NCI-H345 (cell line): ENCODE measurements at places on chromosomes 13 and 19.

DNA sequence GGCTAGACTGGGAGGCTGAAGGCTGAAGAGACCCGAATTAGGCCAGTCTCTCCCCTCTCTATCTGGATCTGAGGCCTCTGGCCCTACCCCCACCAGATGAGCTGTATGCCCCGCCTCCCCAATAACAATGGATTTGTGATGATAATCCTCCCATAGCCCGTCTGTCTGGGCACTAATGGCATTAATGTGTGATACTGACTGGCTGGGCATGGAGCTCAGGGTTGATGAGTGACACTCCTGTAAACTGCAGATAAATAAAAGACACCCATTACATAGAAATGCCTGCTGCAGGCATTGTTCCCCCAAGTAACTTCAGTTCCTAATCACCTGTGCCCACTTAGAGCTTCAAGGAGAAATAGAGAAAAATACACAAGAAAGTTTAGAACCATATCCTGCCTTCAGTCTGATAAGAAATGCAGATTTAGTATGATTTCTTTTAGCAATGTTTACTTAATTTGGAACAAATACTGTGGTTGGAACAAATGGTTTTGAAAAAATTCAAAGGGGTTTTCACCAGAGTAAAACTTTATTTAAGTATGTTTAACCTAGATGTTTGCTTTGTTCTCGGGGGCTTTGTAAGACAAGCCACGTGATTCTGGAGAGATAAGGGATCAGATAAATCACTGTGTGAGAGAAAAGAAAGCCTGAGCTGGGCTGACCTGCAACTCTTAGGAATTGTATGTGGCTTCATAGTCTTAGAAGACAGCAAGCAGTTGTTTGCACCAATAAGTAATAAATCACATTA lies 60.3 kb downstream of the TNFRSF19 start:
- DNase-seq, result no peak

GRCh38 chr13:26435171-26435570 lies 122.3 kb upstream of the WASF3 start:
- no peak for DNase-seq

DNA sequence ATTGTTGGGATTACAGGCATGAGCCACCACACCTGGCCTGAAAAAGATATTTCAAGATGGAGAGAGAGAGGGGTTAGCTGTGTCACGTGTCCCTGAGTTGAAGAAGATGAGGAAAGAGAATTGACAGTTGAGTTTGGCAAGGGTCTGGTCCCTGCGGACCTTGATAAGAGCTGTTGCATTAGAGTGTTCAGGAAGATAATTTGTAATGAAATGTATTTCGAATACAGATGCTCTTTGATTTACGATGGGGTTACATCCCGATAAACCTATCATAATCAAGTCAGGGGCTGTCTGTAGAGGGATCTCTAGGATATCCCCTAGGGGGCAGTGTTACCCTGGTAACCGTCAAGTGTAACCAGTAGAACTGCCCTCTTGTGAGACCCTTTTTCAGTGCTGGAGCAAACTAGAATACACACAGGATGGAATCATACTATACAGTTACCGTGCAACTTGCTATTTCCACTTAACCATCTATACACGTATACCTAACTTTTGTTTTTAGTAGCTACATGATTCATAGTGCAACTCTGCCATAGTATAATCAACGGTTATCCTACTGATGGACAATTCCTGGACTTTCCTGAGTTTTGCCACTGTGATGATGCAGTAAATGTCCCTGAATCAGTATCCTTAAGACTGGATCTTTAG lies 1.5 kb upstream of the ELOF1 start:
- DNase-seq, result peak; percentile 12

- DNase-seq, result no peak
Observed at GRCh38 chr19:58545286-58546018, 1.6 kb downstream of the TRIM28 start.

GRCh38 chr13:49214917-49215376 lies 5.2 kb upstream of the MLNR start:
- DNase-seq, result no peak

DNA sequence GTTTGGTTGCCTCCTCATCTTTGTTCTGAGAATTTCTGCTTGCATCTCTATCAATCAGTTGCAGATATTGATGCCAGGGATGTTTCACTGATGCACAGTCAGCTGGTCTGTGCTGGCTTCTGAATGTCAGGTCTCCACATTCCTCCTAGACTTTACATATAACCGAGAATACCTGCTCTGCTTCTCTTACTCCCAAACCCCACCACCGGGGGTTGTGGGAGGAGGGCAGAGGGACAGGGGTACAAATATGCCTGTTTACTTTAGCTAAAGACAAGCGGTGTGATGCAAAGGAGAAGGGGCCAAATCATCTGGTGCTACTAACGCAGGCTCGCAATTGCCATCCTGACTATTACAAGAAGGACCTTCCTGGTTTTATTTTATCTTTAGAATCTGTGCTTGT lies 17.4 kb upstream of the KLHL1 start:
- DNase-seq, result no peak

DNA sequence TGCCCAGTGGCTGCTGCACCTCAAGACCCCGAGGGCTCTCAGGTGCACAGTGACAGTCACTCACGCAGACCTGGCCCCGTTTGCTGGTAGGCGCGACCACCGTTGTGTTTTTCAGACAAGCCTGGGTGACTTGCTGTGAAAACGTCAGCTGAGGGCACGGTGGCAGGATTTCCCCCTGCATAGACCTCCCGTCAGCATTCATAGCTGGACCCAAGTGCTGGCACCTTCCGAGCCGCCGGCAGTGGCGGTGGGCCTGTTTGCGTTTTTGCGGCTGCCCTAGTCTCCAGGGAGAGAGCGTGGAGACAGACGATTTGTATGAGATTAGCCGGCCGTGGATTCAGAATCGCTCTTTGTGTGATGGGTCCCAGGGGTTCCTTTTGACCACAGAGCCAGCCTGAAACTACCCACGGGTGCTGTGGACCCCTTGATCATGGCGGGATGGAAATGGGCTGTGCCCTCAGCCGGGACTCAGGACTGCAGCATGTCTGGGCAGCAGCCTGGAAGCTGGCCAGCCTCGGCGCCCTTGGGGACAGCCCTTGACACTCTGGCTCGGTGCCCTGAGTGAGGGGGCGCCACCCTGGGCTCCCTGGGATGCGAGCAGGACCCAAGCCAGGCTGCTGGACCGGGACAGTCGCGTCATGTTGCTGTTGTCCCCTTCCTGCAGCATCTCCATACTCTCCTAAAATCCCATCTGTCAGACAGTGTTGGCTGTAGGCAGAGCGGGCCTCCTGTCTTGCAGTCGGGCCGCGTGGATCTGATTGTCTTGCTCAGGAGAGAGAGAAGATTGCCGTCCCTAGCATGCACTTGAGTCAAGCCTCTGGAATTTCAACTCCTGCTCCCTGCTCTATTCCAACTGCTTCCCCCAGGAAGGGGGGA lies 8.6 kb downstream of the KDM4B start:
- peak; percentile 17 for DNase-seq

- no peak for DNase-seq
Observed at GRCh38 chr13:66415444-66415843, 814.7 kb downstream of the PCDH9 start.

- no peak for DNase-seq
Observed at GRCh38 chr13:110684388-110685056, 21.4 kb downstream of the CARS2 start.

- no peak for DNase-seq
Observed at GRCh38 chr19:4896372-4896771, 6.3 kb downstream of the ARRDC5 start.

DNA sequence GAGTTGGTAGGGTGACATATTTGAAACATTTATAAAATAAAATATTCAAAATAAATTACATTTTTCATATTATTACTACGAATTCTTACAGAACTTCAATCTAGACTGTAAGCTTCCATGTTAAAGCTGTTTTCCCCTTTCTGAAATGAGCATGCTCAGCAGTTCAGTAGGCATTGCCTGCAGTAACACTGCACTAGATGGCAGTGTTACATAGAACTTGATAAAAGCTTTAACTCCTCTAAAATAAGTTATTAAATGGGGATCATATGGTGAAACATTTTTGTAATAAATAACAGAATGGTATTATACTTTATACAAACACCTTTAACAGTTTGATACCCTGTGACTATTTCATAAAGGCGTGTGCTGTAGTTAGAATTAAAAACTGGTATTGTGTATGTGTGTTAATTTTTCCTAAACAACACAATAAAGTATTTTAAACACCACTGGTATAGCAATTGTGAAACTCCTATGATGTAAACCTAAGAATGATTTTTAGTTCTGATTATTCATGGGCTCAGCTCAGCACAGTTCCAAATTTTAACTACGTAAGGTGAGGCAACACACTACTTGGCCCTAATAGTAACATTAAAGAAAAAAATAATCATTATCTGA lies 11.6 kb upstream of the GPR18 start:
- peak; percentile 9 for DNase-seq

GRCh38 chr13:45544520-45544919 lies 71.0 kb downstream of the ERICH6B start:
- DNase-seq, result no peak

- DNase-seq, result no peak
Observed at GRCh38 chr13:90719461-90719860, 628.0 kb upstream of the MIR17HG start.

- no peak for DNase-seq
Observed at GRCh38 chr19:3821156-3821555, 35.0 kb upstream of the MATK start.

GRCh38 chr13:102816708-102817107 lies 17.8 kb downstream of the BIVM start:
- DNase-seq, result no peak

DNA sequence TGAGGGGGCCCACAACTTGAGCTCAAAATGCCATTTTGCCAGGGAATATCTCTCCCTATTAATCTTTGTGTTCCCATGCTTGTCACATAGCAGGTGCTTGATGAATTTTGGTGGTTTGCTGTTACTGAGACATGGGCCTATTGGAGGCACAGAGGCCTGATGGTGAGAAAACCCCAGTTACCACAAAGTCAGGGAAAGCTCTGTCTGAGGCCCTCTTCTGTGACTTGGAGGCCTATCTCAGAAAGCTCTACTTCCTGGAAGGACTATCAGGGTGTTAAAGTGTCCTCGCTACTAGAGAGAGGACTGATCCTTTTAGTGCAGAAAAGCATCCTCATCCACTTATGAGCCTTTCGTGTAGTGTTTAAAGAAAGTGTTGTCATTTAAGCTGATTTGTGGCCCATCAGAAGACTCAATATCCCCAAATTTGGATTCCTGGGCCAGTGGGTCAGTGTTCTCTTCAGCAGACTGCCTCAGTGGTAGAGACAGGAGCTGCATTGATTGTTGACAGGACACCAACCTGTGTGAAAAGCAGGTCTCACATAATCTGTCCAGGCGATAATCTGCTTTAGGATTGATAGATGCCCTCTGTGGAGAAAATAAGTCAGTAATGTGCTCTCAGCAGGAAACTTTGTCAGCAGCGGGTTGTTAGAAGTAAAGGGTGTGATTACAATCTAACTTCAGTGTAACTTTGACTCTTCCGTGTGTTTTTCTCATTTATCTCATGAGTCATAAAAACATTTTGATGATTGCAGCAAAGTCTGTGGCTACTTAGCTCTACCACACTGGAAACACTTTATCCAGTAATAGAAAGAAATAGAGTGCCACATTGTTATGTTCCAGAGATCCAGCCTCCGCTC lies 121.0 kb downstream of the AKAP11 start:
- DNase-seq, result no peak

- no peak for DNase-seq
Observed at GRCh38 chr19:7862413-7862951, 11.7 kb downstream of the PRR36 start.

GRCh38 chr19:4984438-4984990 lies 15.6 kb downstream of the KDM4B start:
- DNase-seq, result peak; percentile 44

DNA sequence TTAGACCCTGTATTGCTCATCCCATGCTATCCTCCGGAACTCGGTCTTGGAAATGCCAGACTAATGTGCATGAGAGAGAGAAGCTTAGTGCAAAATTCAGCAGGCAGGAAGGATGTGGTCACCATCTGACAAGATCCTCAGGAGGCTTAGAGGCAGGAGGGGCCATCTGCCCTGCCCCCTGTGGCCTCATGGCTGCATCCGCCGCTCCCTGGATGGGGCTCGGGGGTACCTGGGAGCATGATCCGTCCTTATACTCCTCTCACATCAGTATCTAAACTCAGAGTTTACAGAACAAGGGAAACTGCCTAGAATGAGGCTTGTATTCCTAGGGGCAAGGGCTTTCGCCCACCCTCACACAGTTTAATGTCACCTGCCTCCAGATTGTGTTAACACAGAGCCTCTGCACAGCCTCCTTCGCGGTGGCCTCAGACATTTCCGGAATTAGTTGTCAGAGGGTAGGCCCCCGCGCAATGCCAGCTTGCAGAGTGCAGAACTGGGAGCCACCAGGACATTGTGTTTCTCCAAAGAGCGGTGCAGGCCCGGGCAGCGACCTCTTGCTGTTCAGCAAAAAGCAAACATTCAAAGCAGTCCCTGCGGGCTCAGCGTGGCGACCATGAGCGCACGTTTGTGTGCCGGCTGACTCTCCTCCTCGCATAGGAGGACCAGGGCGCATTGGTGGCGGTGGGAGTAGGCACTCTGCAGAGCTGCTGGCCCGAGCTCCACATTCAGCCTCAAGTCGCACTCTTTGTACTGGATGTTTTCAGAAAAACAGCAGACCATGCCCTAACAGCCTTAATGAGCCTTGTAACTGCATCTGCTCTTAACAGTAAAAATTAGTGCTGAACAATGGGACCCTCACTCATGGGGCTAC lies 39.1 kb downstream of the GPR12 start:
- no peak for DNase-seq

- peak; percentile 23 for DNase-seq
Observed at GRCh38 chr19:10420444-10421239, at the start of gene PDE4A. TSS of gene PDE4A (plus strand) at chr19:10420538. CDS start at chr19:10420765, 227 bp downstream.

DNA sequence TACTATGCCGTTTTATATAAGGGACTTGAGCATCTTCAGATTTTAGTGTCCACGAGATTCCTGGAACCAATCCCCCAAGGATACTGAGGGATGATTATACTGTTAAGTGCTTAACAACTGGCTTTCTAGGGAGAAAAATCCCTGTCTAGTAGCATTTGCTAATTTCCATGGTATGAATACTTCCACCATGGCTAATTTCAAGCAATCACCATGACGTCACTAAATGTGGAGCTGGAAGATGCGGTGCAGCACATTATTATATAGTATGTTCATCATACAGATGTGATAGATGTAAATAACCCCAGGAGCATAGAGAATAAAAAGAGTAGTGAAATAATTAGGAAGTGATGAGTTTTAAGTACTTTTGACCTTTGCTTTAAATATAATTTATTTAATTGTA lies 72.7 kb downstream of the SIAH3 start:
- no peak for DNase-seq

DNA sequence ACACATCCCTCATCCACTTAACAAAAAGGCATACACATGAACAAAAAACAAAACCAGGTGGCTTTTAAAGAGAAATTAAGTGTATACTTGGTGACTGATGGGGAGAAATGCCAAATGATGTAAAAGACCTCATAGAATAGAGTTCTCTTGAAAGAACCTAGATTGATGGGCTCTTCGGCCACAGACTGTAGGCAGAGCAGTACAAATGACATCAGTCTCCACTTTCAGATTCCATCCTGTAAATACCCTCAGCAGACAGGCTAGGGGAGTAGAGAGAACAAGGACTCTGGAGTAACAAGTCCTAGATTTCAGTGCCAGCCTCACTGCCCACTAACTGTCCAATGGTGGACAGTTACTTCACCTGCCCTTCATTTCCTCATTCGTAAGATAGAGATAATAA lies 203.8 kb downstream of the MZT1 start:
- DNase-seq, result no peak
